NCI-H1048 (cell line): ENCODE measurements at places on chromosomes 11 and 22.

- DNase-seq, result no peak
Observed at GRCh38 chr22:45531441-45532234, 29.0 kb downstream of the FBLN1 start.

DNA sequence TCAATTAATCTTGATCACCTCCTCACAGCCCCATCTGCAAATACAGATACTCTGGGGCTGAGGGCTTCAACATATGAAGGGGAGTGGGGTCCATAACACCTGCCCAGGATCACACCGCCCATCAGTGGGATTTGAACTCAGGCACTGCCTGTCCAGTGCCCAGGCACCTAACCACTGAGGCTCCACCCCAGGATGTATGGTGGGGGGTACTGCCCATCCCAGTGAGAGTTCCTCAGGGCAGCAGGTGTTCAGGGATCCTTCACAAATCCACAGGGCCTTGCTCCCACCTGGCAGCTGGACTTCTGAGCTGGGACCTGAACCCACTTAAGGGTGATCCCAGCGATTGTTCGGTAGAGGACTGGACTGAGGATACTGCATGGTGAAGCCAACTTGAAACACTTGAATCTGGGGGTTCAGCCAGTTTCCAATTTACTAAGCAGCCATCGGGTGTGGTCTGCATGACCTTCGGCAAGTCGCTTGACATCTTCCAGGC is 33.3 kb downstream of the PRDM11 start:
- no peak for DNase-seq

DNA sequence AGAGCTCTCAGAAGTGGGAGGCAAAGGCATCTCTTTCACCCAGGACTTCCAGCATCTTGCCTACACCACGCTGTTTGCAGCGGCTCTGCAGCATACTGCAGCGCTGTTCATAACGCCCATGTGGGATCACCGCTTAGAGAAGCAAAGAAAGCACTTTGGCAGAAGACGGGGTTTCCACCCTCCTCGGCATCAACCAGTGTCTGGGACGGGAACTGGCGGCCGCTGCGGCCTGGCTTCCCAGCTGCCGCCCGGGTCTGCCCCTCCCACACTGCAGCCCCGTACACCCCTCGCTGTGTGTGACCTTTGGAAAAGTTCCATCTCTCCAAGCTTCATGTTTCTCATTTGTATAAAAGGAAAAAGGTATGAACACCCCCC is 545 bp upstream of the TIRAP start:
- DNase-seq, result no peak

GRCh38 chr22:32987081-32987631 is 71.0 kb downstream of the SYN3 start:
- no peak for DNase-seq

- no peak for DNase-seq
Observed at GRCh38 chr11:6400431-6401345, 10.4 kb downstream of the SMPD1 start.

DNA sequence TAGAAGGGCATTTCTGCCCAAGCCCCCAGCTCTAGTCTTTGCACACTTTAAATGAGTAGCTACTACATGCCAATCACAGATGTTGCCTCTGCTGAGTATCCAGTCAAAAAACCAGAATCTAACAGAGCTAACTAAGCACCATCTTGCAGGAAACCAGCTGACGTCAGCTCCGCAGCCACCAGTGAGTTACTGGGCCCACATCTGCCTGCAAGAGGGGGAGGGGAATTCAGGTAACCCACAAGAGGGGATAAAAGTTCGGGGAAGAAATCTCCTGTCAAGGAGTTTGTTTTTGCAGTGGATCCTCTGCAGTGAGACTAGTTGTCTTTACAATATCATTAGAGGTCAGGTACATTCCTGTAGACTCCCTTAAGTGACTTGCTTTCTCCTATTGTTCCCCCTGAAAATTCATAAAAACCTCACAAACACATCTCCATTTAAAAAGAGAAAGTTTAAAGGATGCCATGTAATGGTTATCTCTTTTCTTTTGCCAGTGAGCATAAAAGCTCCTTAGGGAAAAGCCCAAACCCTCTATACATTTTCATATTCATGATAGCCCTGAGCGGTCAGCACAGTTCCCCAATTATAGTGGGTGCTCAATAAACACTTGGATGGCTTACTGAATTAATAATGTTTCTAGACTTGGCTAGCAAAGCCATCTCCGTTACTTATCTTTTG is 9.3 kb downstream of the CD44 start:
- no peak for DNase-seq

- no peak for DNase-seq
Observed at GRCh38 chr11:134101282-134101681, 32.4 kb downstream of the JAM3 start.

DNA sequence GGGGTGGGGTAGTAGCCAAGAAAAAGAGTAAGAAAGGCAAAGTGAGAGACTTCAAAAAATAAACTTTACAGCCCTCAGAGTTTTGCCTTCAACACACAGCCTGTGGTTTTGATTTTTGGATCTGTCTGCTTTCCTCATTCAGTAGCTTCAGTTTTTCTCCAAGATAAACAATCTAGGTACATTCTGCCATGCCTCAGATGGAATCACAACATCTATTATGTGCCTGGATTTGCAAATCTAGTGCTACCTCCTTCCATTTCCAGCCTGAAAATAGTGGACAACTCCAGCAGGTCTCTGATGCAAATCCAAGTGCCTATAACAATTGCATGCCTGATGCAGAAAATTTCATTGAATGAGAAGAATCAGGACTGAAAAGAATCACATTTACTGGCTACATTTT is 206.6 kb upstream of the GUCY1A2 start:
- DNase-seq, result no peak

DNA sequence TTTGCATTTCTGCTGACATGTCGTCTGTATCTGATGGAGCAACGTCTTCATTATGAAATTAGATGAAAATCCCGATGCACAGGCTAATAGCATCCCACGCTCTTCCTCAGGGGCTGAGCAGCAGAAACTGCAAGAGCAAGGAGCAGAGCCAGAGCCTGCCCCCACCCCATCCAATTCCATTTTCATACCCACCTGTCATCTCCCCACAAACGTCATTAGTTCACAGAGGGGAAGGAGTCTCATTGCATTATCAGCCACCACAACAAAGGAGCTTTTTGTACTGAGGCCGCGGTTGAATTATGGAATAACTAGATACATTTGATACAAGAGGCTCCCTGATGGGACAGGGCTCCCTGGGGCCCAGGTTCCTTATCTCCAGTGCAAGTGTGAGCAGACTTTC is 515.0 kb downstream of the NTM start:
- no peak for DNase-seq

GRCh38 chr11:89235976-89236375 is 58.3 kb downstream of the TYR start:
- DNase-seq, result no peak

- DNase-seq, result no peak
Observed at GRCh38 chr11:115104851-115105453, 399.3 kb downstream of the CADM1 start.

- no peak for DNase-seq
Observed at GRCh38 chr22:28129319-28129962, 210.4 kb upstream of the PITPNB start.

- DNase-seq, result no peak
Observed at GRCh38 chr11:102387043-102387781, 40.2 kb downstream of the BIRC2 start.

- no peak for DNase-seq
Observed at GRCh38 chr22:25838960-25839741, 97.2 kb downstream of the MYO18B start.

DNA sequence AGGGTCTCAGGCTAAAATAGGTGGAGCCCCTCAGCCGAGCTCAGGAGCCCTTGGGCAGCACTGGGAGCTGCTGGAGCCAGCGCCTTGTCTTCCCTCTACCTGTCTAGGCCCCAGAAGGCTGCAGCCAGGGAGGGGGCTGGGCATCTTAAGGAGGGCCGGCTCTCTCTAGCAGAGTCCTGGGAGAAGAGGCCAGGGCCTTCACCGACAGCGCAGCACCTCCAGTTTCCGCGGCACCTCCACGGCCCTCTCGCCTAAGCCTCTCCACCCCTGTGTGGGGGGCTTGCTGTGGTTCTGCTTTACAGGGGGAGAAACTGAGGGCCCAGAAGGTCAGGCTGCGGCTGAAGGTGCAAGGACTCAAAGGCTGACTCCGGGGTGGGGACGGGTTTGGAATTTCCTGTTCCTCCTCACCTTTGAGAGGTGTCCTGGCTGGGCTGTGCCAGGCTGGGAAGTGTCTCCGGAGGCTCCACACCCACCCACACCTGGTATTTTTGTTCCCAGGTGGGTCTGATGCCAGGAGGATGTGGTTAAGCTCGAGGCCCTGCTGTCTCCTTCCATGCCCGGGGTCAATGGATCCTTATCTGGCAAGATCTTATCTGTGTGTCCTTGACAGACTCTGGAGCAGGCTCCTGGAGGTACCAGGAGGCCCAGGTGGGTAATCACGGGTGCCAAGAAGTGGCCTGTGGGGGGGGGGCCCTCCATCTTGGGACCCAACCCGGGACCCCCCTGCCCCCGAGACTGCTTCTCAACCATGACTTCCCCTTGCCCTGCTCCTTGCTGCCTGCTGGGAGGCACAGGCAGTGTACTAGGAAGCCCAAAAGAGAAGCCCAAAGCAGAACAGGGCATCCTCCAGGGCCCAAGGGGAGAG is 95.3 kb upstream of the FGF3 start:
- no peak for DNase-seq

- no peak for DNase-seq
Observed at GRCh38 chr11:71396548-71397123, 51.6 kb downstream of the DHCR7 start.

DNA sequence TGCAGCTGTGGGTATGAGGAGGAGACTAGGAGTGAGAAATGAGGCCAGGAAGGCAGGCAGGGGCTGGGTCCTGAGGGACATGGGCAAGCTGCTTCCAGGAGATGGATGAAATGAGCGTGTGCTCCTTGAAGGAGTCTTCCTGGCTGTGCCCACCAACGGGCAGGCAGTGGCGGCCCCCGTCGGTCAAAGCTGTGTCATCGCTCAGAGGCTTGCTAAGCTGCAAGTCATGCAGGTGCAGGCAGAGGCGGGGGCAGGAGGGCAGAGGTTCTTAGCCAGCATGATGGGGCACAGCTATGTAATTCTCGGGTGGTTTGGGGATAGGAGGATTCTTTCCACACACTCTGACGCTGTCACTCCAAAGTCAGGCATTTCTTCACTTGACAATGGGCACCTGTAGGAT is 12.5 kb upstream of the PEX26 start:
- no peak for DNase-seq
